HEK293T (cell line): ENCODE measurements at places on chromosomes 5 and 9.

- no peak for DNase-seq
Observed at GRCh38 chr9:90288275-90288639, 354.4 kb downstream of the DIRAS2 start.

GRCh38 chr5:41924526-41924871, 582 bp upstream of the FBXO4 start:
- no peak for DNase-seq

- no peak for DNase-seq
Observed at GRCh38 chr5:176644878-176645670, 2.2 kb upstream of the TSPAN17 start.

DNA sequence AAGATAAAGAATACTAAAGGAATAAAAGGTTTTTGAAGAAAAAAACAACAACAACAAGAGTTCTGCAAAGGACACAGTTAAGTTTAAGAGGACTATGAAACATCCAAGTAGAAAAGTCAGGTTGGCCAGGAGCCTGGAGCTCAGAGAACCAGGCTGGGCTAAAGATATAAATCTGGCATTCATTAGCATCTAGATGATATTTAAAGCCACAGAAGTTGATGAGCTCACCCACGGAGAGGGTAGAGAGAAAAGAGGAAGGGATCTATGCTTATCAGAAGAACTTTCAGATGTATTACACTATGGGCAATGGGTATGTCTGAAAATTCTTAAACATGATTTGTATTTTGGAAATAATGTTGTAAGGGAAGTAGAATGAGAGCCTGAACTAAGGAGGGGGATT, 9.9 kb downstream of the MIER3 start:
- no peak for DNase-seq

- DNase-seq = no peak
Observed at GRCh38 chr9:109535365-109535764, 37.3 kb upstream of the PTPN3 start.

- DNase-seq = no peak
Observed at GRCh38 chr5:160047423-160047822, 38.5 kb downstream of the TTC1 start.

GRCh38 chr5:123367739-123368138, 55.5 kb downstream of the CEP120 start:
- DNase-seq = no peak

GRCh38 chr9:28888806-28889205, 1315.5 kb upstream of the C9orf72 start:
- DNase-seq = no peak

DNA sequence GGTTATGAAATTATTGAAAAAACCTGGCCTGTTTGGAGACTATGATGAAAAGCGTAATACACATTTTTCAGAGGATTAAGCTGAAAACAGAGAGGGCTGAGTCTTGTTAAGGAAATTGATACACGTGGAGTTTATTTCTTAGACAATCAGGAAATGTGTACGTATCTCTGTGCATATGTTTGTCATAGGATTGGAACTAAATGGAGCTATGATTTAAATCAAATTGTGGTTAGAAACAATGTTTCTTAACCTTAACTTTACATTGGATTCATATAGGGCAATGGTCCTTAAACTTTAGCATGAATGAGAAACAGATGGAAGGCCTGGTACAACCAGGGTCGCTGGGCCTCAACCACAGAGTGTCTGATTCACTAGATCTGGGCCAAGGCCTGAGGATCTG, 451.6 kb downstream of the CDH18 start:
- no peak for DNase-seq

DNA sequence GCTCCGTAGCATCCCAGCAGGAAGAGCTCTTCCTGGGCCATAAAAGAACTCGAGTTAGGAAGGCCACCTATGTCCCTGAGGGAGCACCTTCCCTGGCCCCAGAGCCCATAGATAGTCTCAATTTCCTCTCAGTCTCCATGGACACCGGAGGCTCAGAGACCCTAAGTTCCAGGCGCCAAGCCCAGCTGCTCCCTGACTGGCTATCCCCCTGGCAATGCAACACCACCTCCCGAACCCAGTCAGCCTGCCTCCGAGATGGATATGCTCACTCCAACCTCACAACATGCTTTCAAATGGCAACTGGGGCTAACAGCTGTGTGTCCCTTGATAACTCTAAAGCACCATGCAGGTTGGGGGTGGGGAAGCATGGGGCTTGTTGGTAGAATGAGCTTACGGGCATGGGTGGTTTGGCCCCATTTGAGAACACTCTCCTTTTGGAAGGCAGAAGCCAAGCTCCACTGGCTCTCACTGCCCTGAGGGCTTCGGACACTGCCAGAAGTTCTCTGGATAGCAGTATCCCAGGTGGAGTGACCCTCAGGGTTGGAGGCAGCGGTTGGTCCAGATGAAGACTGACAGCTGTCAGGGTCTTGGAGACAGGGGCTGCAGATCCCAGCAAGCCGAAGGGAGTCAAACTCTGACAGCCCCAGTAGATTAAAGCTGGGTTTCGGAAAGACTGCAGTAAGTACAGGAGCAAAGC, 165.3 kb downstream of the PAX5 start:
- no peak for DNase-seq

DNA sequence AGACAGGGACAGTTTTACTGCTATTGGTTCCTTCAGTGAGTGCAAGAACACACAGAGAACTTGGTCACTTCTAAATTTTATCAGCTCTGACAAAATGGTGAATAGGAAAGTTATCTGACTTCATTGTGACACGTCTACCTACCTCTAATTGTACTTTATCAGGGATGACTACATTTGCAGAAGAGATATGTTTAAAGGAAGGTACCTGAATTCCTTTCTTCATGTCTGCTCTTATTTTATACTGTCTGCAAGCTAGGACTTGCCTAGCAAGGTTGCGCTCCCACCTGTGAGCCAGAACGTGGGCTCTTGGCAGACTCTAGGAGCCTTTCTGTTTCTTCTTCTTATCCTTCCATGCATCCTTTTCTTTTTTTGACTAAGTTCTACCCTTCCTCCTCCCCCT, 1.6 kb downstream of the SLC27A6 start:
- DNase-seq = no peak

GRCh38 chr9:137247916-137248175, 3.2 kb upstream of the STPG3 start:
- DNase-seq = no peak

GRCh38 chr9:113499153-113499875, 35.8 kb downstream of the RGS3 start:
- no peak for DNase-seq

DNA sequence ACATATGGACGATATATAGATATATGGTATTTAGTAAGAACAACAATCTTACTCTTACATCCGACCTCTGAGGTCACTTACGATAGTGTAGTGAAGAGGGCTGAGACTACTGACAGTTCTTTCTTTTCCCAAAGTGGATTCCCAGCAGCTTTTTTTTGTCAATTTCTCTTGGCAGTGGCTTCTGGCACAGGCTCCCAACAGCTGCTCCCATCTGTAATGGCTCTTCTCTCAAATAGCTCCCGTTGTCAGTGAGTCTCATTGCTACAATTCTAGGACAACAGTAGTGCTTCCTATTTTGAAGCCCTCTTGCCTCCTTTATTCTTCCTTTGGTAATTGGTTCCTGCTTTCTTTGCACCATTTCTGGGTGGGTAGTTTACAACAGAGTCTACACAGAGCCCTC, 68.4 kb downstream of the SLC25A46 start:
- DNase-seq = no peak

DNA sequence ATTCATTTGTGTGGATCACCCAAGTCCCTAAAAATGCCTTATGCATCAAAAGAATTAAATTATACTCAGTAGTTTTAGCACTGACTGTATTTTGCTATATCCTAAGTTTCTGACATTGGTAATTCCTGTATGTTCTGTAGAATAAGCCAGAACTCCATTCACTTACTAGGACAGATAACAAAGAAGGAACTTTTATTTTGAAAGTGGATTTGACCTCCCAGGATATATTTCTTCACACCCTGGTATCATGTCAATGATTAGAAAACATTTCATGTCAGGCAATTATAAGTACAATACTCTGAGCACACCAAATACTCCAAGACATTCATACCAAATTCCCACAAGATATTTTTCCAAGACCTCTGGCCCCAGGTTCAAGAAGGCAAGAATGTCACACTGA, 28.7 kb upstream of the MYOT start:
- DNase-seq = no peak

- peak; percentile 88 for DNase-seq
Observed at GRCh38 chr5:65624025-65624570, at the start of gene TRIM23. TRIM23 (minus strand) TSS chr5:65624333; CDS start chr5:65624274, 59 bp downstream.

GRCh38 chr5:142984525-142984924, 214.3 kb downstream of the ARHGAP26 start:
- DNase-seq = no peak
